ENCODE measurements at places on chromosomes 7 and 10.
A peak's percentile ranks its signal among the peaks of the same experiment; 100 is the strongest.

- no peak for DNase-seq
Measured at GRCh38 chr7:91346426-91346825, 82.2 kb downstream of the FZD1 start.

GRCh38 chr10:91796331-91797047, 1.7 kb upstream of the TNKS2 start:
- DNase-seq = no peak

DNA sequence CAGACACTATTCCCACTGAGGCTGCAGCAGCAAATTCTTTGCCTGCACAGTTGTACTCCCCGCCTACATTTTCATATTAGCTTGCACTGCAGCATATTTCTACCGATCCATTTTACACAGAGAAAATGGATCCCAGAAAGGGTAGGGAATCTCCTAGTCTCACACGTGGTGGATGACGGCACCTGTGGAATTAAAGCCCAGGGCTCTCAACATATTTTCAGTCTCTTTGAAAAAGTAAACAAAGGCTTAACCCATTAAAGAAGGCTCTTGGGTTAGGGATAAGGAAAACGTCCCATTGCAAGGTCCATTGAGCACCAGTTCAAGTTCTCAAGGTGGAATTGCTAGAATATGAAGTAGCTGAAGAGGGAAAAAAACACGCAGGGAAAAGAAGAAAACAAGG, 49.4 kb upstream of the FOXI2 start:
- no peak for DNase-seq

GRCh38 chr7:26429168-26429567, 137.5 kb downstream of the SNX10 start:
- DNase-seq = no peak

- no peak for DNase-seq
Measured at GRCh38 chr7:69630292-69630691, 32.0 kb downstream of the AUTS2 start.

DNA sequence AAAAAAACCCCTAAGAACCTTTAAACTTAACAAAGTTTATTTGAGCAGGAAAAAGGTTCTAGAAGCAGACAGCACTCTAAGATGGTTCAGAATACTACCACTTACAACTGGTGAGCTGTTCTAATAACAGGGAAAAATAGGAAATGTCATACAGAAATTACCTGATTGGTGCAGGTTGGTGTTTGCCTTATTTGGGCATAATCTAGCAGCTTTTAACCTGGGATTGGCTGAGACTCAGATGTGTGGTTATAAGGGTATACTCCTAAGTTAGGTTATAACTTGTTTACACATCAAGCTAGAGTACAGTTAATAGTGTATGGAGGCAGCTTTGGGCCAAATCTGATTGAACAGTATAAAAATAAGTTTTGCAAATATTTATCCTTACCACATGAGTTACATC, 59.8 kb downstream of the MAPK8 start:
- no peak for DNase-seq

GRCh38 chr7:125059861-125060456, 130.3 kb upstream of the POT1 start:
- no peak for DNase-seq

GRCh38 chr7:19491821-19492452, 216.9 kb downstream of the POLR1F start:
- peak; percentile 4 for DNase-seq

- no peak for DNase-seq
Measured at GRCh38 chr10:61765176-61766087, 102.7 kb downstream of the CABCOCO1 start.

- DNase-seq = no peak
Measured at GRCh38 chr10:12843296-12843945, 158.1 kb downstream of the CCDC3 start.

- DNase-seq = no peak
Measured at GRCh38 chr10:100334762-100335161, 4.7 kb upstream of the PKD2L1 start.

DNA sequence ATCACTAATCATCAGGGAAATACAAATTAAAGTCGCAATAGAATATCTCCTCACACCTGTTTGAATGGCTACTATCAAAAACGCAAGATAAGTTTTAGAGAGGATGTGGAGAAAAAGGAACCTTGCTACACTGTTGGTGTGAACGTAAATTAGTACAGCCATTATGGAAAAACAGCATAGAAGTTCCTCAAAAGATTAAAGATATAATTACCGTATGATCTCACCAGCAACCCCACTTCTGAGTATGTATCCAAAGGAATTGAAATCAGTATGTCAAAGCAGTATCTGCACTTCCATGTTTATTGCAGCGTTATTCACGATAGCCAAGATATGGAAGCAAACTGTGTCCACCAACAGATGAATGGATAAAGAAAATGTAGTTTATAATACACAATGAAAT, 164.4 kb downstream of the ZNF365 start:
- no peak for DNase-seq

DNA sequence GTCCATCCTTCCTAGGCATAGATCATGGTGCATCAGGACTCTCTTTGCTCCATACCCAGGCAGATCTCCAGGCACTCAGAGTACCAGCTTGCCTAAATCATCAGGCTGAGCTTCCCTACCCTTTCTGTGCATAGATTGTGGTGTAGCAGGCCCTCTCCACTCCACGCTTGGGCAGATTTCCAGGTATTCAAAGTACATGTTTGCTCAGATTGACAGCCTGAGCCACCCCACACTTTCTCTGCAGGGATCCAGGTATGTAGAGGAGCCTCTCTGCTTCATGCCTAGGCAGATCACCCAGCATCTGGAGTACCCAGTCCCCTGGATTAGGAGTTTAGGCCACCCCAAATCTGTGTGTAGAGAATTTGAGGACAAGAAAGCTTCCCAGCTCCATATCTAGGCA, 957.4 kb upstream of the LRRTM3 start:
- DNase-seq = no peak

DNA sequence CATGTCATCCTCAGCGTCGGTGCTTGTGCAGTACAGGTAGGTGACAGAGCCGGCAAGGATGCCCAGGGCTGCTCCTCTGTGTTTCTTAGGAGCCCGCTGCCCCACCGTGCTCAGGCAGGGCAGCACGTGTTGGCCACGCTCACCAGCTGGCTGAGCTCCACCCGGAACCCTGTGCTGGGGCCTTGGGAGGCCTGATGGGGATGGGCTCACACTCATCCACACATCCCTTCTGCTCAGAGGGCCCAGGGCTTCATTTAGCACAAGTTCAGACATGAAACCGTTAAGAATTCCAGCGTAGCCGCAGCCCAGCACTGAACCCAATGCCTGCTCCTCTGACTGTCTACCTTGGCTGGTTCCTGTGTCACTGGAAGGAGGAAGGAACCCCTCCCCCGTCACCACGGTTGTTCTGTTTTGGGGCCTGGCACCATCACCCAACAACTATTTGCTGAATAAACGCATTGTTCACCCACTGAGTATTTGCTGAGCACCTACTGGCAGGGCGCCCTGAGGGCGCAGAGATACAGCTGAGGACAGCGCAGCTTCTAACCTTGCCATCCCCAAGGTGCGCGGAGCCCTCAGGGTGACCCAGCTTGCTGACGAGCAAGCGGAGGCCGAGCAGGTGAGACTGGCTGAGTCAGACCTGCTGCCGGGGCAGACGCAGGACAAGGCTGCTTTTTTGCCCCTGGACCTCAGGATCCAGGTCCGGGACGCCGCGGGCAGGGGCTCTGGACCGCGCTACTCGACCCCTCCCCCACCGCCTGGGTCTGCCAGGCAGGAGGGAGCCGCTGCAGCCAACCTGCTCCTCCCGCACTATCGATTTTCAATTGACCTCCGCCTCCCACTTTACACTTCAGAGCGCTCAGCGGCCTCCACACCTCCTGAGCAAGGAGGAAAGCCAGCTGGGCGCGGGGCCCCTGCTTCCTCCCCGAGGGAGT, 50.6 kb upstream of the RET start:
- no peak for DNase-seq

DNA sequence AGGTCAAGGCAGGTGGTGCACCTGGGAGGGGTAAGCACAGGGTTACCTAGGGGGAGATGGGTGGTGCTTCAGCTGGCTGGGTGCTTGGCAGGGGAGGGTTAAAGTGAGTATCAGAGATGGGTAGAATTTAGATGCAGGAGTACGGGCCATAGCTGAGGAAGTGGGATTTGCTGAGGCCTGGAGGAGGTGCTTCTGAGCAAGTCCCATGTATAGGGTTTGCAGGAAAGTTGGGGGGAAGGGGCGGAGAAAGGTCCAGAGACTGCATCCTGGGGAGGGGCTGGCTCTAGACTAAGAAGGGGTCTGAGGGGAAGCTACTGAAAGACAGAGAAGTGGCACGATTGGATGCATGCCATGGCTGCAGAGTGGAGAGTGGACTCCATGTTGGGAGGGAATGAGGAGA, 281.6 kb upstream of the ZNF32 start:
- DNase-seq = no peak

GRCh38 chr7:1040790-1041189, 3.6 kb upstream of the GPR146 start:
- DNase-seq = peak; percentile 76

DNA sequence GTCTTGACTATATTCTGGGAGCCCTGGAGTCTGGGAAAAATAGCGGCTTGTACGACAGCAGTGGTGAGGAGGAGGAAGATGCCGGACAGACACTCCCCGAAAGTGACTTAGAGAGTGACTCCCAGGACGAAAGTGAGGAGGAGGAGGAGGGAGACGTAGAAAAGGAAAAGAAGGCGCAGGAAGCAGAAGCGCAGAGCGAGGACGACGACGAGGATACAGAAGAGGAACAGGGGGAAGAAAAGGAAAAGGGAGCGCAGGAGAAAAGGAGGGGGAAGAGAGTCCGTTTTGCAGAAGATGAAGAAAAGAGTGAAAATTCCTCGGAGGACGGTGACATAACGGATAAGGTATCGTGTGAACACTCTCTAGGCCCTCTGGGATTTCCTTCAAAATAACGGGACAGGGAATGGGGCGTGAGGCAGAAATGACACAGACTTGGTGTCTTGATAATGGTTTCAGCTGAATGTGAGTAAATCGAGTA, 908 bp downstream of the NOM1 start:
- peak; percentile 44 for DNase-seq

- DNase-seq = no peak
Measured at GRCh38 chr7:74725840-74726239, 48.0 kb upstream of the NCF1 start.

DNA sequence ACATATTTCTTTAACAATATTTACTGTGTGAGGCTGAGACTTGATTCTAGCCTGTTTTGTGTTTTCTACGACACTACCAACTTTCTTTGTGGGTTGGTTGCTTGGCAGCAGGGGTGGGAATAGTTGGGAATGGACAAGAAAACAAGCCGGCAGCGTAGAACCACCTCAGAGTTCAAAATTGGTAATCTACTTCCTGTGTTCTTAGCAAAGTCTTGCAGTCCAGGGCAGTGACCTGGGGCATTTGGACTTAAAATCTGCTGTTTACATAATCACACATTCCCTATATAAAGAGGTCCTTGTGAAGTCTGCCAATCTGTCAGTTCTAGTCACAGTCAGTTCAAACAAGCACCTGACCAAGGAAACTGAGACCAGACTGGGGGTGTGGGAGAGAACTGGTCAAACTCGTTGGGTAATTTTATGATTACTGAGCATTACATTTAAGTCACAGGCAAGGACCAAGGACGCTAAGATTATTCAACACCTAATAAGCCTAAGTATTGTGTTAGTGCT, 167.9 kb downstream of the CPEB3 start:
- no peak for DNase-seq

DNA sequence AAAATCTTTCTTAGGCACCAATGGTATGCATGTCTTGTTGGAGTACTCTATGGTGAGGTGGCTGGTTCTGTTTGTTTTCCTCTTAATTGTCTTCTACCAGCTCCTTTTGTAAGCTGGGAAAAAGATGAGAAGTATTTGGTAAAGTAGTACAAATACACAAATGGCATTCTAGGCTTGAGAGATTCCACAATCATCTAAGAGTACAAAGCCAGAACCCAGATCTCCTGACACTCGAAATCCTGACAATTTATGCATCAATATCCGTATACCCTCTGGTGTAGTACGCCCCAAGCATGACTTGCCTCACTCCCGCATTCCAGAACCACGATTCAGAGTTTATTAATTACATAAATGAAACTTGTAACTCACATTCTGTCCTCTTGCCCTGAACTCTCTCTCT, 43.5 kb downstream of the CDCA7L start:
- peak; percentile 21 for DNase-seq

GRCh38 chr7:127566242-127566641, 19.2 kb downstream of the GCC1 start:
- DNase-seq = no peak

GRCh38 chr7:40133561-40134427, 628 bp downstream of the MPLKIP start:
- peak; percentile 31 for DNase-seq

DNA sequence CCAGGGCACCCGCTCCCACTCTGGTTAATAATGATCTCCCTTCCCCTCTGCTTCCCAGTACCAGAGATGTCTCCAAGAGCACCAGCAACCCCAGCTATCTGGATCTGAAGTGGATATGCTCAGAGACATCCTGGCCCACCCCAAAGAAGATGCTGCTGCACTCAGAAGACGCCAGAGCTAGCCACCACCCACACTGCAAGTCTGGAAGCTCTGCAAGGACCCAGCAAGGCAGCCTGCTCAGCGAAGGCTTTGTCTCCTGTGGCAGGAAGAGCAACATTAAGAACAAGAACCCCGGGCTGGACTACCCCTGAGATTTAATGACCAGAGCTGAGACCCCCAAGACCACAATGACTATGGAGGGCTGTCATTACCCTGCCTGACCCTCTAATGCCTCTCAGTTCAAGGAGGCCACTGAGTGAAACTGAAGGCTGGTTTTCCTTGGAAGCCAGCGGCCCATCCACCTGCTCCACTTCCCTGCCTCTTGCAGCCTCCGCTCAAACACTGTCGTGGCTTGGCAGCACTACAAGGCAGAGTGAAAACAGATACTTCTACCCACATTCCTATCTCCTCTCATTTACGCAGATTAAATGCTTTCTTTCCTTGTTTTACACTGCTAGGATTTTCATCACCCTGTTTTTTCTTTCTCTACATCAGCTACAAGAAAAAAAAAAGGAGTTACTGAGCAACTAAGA, 202.2 kb downstream of the SNX10 start:
- DNase-seq = no peak

- DNase-seq = no peak
Measured at GRCh38 chr7:154096-154799, 38.1 kb upstream of the FAM20C start.

- no peak for DNase-seq
Measured at GRCh38 chr10:127012769-127013152, 107.5 kb downstream of the DOCK1 start.

GRCh38 chr7:128042012-128042411, 10.8 kb upstream of the LRRC4 start:
- no peak for DNase-seq

DNA sequence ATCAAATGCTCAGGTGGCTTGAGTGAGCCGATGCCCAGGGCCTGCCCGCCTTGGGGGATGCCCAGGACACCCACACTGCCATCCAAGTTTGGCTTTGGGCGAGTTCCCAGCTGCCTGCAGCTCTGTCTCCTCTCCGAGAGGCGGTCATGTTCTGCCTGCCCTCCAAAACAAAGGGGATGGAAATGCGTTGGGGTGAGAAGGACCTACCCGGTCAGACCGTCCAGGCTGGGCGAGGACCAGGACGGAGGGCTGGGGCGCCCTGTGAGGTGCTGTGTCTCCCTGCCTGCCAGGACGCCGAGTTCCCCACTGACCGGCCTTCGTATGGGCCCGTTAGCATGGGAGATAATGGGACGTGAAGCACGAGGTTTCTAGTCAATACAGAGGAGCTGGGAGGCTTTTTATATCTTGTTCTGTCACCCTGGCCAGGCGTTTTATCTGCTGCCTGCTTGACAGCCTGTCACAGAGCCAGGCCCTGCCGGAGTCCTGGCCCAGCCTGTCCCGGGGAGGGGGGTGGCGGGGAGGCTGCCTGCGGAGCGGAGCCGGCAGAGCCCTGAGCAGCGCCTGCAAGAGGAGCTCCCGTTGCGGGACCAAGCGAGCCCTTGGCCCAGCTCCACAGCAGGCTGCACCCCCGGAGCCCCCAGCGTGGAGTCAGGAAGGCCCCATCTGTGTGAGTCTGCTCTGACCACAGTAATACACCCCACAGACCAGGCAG, 22.0 kb upstream of the ELFN1 start:
- DNase-seq = no peak

All from hepatic stellate cell (primary cell).